ENCODE measurements at places on chromosomes 6 and 20.

DNA sequence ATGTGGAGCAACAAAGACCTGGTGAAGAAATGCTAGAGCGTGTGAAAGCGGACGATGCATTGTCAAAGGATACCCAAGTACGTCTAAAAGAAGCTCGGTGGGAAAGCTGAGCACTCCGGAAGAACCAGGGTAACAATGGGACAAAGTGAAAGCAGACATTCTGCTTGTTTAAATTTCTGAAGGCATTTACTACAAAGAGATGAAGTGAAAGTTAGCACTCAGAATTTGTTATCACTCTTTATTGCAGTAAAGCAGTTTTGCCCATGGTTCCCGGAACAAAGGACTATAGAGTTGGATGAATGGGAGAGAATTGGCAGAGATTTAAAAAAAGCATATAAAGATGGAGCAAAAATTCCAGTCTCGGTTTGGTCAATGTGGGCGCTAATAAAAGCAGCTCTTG lies 12.8 kb upstream of the IRAK1BP1 start:
- DNase-seq, result no peak

- no peak for DNase-seq
Measured at GRCh38 chr6:42958125-42958524, 2.4 kb upstream of the GNMT start.

DNA sequence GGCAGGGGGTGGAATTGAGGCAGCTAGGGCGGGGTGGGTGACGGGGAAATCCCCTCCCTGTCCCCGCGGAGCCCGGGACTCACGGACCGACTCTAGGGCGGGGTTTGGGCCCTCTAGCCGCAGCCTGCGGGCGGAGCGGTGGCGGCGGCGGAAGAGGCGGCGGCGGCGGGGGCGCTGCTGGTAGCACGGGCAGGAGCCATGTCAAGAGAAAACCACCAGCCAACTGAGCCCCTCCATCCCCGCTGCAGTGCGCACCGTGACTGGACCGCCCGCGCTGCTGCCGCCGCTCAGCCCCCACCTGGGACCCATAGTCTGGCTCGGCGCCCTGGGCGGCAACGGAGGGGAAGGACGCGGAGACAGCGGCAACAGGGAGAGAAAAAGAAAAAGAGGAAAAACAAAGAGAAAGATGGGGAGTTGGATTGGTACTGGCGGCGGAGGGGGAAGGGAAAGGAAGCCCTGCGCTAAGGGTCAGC lies 1.2 kb upstream of the C6orf62 start:
- no peak for DNase-seq

DNA sequence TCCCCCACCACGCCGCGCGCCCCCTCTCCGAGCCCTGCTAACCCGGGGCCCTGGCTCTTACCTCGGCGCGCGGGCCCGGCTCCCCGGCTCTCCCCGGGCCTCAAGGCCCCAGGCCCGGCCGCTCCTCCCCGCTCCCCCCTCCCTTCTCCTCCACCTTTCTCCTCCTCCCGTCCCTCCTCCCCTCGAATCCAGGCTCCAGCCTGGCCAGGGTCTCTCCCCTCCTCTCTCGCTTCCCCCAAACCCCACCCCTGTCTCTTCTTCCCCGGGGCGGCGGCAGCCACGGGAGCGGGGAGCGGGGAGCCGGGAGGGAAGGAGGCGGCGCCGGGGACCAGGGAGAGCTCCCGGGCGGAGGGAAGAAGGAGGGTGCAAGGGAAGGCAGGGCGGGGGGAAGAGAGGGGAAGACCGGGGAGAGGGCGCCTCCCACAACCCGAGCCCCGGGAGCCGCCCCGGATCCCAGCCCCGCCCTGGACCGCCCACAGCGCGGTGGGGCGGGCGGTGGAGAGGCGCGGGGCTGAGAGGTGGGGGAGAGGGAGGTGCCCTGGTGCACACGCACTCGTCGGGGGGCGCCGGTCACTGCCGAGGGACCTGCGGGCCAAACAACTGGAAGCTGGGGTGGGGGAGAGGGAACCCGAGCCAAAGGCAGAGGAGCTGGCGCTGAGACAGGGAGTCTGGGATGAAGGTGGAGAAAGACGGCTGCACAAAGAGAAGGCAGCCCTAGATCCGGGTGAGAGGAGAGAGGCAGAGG lies at the start of gene GABBR1:
Gene GABBR1 (minus strand): TSS at position 395 of the 745 bp plus-strand sequence. CDS start 798 bp downstream, outside the sequence.
- peak; percentile 36 for DNase-seq

DNA sequence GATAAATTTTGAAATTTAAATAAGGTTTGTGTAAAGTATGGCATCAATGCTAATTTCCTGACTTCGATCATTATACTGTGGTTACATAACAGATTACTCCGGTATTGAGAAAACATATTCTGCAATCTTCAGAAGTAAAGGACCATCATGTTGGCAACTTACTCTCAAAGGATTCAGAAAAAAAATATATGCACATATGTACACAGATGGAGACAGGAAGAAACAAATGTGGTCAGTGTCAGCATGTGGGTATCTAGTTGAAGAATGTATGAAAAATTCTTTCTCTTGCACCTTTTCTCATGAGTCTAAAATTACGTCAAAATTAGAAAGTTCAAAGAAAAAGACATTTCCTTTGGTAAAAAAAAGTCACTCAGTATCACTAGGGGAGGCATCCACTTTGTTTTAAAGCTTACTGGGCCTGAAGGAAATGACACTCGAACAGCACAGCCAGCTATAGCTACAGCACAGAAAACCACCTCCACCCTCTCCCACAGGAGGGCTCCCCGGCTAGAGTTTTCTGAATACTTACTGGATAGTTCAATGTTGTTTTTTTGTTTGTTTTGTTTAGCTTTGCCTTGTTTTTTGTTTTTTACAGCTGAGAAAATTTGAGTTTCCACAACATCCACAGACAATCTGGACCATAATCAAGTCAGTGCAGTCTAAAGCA lies 317.2 kb upstream of the AGPAT4 start:
- DNase-seq, result no peak

- DNase-seq, result no peak
Measured at GRCh38 chr6:2157441-2158127, 87.8 kb downstream of the GMDS start.

GRCh38 chr6:155227046-155227445 lies 36.8 kb upstream of the CLDN20 start:
- DNase-seq, result no peak

DNA sequence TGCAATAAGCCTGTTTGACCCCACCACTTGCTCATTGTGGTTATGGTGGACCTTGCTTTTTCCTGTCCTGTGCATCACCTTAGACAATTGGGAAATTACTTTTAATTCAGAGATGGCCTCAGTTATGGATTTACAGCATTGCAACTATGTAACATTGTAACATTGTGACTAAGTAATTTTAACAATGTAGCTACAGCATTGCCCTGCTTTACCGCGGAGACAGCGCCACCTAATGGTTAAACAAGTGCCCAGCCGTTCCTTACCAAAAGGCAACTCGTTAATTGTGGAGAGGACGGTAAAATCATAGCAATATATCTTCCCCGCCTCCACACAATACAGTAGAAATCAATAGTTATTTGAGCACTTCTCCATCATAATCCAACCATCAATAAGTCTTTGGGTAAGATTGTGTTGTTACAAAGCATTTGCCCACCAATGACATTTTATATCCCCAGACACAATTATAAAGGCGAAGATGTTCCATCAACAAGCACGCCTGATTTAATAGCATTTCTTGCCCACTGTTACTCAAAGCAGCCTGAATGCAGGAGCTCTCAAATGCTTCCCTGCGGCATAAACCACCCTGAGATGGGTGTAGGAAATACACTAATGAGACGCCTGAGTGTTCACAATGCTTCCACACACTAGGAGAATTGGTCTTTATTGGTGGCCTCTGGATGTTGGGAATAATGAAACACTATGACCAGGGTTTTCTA lies 93.7 kb downstream of the PROKR2 start:
- DNase-seq, result no peak

- no peak for DNase-seq
Measured at GRCh38 chr6:39191236-39191930, 37.9 kb downstream of the KCNK5 start.

All from GOT3 (cell line).